ENCODE measurements at places on chromosomes 12 and 14.

DNA sequence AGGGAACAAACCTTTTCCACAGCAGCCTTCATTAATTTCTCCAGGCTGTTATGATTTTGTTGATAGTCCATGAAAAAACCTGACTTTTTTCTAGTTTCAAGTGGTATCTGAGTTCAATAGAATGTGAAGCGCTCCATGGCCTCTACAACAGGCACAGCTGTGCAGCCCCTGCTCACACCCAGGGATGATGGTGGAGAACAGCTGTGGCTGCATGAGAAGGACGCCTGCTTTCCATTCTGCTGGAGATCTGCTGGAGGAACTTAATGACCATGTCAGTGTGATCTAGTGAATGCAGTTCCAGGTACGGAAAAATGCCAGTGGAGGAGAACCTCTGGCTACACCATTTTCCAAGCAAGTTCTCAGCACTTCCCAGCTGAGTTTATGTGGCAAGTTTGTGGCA lies 80.6 kb downstream of the PIWIL1 start:
- DNase-seq: peak; percentile 41

DNA sequence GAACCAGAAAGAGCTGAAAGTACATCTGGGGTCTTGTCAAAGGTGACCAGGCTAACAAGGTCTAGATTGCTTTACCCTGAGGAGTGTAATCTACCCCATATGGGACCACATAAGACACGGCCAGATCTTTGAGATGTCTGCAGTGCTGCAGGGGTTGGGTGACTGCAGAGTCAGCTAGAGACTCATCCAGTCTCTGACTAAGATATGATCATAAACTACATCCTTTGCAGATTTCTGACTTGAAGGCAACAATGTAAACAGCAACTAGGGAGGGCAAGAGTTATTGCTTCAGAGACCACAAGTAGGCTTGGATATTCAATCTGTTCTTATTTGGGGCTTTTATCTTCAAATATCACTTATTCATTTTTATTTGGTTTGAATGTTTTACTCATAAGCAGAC lies 1080.5 kb upstream of the FOXG1 start:
- DNase-seq: no peak

GRCh38 chr12:111355201-111355925 lies 13.5 kb downstream of the PHETA1 start:
- no peak for DNase-seq

DNA sequence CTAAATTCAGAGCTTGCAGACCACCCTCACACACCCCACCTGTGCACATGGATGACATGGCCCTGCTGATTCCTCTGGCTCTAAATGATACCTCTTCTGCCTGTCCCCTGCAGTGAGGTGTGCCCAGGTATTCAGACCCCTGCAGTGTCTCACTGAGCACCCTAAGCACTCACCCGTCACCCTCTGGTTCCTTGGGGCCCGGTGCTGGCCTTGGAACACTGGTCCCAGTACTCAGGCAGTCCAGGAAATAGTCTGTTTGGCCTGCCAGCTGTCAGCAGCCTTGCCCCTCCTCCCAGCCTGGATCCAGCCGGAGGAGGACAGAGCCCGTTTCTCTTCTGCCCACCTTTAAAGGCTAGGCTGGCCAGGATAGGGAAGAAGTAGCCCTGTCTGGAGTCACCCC lies 44.9 kb downstream of the ESRRB start:
- no peak for DNase-seq

- no peak for DNase-seq
Measured at GRCh38 chr14:68643673-68644072, 149.2 kb downstream of the ZFP36L1 start.

DNA sequence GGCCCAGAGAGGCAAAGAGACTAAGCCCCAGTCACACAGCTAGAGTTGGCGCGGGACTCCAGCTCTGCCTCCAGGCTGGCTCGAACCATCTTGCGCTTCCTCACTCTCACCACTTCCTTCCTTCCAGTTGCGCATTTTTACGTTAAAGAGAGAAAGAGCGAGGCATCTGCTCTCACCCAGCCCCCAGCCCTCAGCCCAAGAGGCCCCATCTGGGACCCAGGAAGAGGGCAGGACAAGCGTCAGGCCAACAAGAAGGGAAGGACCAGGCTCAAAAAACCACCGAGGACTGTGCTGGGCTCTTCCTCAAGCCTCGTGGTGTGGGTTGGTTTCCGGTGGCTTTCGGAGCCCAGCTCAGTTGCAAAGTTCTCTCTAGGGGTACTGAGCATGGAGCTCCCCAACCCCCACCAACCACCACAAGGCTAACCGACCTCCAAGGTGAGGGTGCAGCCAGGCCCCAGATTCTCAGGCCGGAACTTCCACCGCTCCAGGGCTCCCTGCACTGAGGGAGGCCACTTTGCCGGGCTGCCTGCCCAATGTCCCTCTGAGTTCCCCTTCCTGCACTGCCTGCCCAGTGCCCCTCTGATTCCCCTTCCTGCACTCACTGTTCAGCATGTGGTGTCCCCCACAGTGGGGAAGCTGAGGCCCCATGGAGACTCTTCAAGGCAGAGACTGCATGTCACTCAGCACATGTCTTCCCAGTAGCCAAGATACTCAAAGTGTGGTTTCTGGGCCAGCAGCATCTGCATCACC lies 35.9 kb downstream of the TESC start:
- DNase-seq: no peak

DNA sequence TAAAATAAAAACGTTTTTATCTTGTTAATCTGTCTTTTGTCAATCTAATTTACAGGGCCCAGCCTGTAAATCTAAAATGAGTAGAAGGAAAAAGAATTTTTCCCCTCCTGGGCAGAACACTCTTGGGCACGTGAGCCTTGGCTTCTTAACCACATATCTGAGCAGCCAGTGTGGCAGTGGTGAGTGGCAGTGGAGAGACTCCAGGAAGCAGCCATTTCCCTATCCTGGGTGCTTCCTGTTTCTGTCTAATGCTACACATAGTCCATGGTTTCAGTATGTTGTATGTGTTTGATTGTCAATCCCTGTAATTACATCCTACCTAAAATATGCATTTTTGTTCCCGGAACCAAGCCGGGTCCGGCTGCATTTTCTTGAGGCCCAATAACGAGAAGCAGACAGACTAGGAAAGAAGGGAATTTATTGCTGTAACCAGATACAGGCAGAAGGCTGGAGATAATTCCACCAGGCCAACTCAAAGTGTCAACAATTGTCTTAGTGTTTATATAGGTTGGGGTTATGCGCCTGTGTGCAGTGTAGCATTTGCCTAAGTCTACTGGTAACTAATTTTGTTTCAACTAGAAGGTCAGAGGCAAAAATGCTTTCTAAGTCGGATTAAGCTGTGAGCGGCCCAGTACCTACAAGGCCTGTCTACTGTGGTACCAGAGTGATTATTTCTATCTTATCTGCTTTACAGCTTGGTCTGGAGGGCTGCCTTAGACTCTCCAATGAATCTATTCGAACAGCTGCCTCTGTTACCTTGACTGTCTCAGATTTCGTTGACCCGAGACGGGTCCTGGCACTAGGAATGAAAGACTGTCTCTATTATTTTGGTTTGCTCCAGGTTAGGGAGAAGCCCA lies 82.4 kb upstream of the RESF1 start:
- no peak for DNase-seq

GRCh38 chr14:38238332-38238731 lies 17.6 kb downstream of the CLEC14A start:
- no peak for DNase-seq

DNA sequence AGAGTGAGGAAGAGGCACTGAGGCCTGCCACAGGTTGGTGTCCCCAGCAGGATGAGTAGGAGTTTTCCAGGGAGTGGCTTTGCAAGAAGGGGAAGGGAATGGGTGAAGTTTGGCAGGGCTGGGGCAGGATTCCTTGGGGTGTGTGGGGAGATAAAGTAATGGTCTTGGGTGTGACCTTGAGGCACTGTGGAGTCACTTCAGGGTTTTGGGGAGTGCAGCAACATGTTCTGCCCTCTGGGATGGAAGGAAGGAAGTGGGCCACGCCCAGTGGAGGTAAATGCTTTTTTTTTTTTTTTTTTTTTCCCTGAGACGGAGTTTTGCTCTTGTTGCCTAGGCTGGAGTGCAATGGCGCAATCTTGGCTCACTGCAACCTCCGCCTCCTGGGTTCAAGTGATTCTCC lies 108.9 kb downstream of the ADCK1 start:
- DNase-seq: no peak

- DNase-seq: no peak
Measured at GRCh38 chr12:121154793-121155375, 22.2 kb downstream of the P2RX7 start.

DNA sequence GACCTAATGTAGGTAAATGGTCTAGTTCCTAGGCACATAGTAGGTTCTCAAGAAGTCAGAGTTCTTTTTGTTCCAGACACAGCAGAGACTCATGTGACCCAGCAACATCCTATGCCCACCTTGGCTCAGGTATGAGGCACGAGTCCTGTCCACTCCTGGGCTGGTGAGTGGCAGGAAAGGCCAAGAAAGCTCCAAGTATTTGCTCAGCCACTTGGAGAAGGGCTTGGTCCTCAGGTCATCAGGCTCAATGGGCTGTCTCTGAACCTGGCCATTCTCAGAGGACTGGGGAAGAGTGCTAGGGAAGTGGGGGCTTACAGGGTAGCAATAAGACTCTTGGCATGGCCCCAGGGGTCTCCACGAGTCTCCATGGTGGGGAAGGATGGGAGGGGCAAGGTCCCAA lies 253.1 kb downstream of the NTF3 start:
- no peak for DNase-seq

- peak; percentile 98 for DNase-seq
Measured at GRCh38 chr12:2322554-2323120, 269.9 kb downstream of the CACNA1C start.

GRCh38 chr12:7647071-7647470 lies 18.6 kb downstream of the APOBEC1 start:
- DNase-seq: no peak

GRCh38 chr14:96727073-96727472 lies 70.1 kb upstream of the VRK1 start:
- DNase-seq: no peak

DNA sequence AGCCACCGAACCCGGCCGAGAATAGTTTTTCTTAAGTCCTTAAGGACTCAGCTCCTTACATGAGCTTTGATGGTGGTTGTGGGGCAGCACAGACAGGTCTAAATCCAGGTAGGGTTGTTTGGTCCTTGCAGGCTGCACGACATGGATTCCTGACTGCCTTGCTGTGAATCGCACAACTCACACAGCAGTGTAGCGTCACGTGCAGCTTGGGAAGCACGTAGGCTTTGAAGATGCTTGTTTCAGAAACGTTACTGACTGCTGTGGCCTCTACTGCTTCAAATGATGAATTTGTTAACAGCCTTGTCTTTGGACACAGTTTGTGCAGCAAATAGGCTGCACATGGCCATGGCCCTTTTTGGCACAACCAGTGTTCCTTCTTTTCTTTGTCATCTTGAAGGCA lies 29.9 kb downstream of the ZBTB42 start:
- DNase-seq: no peak

- no peak for DNase-seq
Measured at GRCh38 chr14:55398679-55399078, 13.0 kb downstream of the ATG14 start.

DNA sequence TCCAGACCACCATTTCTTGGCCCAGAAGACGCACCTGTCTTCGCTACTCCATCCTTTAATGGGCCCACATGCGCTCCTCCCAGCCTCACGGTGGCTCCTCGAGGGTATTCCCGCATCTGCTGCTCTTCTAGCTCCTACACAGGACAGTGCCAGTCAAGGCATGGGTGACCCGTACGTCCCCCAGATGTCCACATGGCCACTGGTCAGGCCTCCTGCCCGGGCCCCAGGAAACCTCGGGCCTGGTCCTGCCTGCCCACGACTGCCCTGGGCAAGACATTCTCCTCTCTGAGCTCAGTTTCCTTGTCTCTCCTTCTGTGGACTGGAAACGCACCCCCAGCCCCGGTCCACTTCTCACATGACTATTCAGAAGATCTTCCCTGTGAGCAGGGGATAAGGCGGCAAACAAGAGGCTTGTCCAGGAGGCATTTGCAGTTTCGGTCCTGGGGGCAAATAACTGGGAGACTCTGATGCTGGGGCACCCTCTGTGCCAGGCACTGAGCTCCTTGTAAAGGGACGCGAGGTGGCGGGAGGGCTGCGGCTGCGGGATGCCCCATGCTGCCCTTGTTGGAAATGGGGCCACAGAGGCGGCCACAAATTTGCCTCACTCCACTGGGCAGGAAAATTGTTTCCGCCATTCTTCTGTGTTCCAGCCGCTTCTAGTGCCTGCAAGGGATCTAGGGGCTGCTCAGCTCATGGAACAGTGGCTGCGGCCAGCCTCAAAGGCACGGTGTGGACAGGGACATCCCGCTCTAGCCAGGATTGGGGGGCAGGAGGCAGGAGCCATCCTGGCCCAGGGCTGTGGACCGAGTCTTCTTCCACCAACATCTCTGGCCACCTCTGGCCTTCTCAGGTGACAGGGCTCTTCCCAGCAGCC lies 6.8 kb upstream of the BEGAIN start:
- DNase-seq: no peak

DNA sequence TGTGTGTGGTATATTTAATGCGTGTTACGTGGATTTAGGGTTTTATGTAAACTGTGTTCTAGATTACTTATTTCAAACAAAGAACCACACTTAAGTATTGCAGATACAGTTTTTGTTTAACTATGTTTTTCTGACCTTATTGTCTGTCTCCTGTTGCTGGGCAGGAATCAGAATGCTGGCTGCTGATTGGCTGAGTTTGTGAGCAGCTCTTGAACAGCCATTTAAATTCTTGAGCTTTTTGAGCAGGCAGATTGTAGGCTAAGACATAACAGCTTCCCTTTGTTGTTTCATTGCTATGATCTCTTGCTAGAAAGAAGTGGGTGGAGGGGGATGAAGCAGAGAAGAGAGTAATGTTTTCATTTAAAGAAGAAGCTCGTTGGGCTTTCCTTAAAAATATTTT lies 52.2 kb downstream of the ATF7IP start:
- DNase-seq: no peak

- no peak for DNase-seq
Measured at GRCh38 chr12:93184672-93185368, 192.9 kb upstream of the NUDT4 start.

GRCh38 chr14:71524320-71524982 lies 407.8 kb upstream of the RGS6 start:
- DNase-seq: peak; percentile 92

DNA sequence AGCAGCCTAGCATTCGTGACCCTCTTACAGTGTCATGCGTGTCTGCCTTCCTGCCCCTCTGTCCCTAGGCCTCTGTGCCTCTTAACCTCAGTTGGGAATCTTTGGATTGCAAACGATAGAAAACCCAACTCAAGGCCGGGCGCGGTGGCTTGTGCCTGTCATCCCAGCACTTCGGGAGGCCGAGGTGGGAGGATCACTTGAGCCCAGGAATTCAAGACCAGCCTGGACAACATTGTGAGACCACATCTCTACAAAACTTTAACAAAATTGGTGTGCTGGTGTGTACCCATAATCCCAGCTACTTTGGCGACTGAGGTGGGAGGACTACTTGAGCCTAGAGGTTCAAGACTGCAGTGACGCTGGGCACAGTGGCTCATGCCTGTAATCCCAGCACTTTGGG lies 36.7 kb downstream of the TMEM120B start:
- no peak for DNase-seq

DNA sequence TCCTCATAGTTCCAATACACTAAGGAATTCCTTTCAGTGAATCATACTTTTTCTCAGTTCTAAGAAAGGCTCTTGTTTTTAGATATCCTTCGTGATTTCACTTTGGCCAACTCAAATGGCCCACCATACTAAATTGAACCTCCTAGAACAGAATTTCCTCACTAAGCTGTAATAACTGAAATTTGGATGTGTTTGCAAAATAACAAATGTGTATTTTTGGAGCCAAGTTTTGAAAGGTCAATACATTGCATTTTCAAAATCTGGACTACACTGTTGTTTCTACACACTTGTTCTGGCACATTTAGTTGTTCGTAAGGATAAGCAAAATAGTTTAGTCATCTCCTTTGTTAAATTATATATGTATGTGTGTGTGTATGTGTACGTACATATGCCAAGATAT lies 439.0 kb upstream of the STXBP6 start:
- DNase-seq: no peak

GRCh38 chr12:106583242-106584103 lies 669 bp downstream of the RFX4 start:
- DNase-seq: no peak

Data from DMS79 treated with DMSO at 0.1 percent for 48 hours (cell line).